ENCODE measurements at places on chromosomes 1 and 21. TPM values are rescaled to one million over a fixed set of nuclear protein-coding genes. Genes with fewer than 3 reads are reported as not detected.

The LEMD1 gene
- total RNA-seq: not detected

The SPTA1 gene
- total RNA-seq: 0.19 TPM

The CTSK gene
- total RNA-seq: 24.2 TPM

The KCNA3 gene
- total RNA-seq: 0.28 TPM

The CFAP107 gene
- total RNA-seq: not detected

The PPIAL4G gene
- not detected for total RNA-seq

The OPTC gene
- not detected for total RNA-seq

The YTHDF2 gene
- total RNA-seq: 42.0 TPM

The SPATA17 gene
- total RNA-seq: 1.1 TPM

The AMY2B gene
- 1.5 TPM for total RNA-seq

The SYCP1 gene
- total RNA-seq: not detected

The NRDC gene
- 121 TPM for total RNA-seq

The RAP1GAP gene
- total RNA-seq: 0.56 TPM

The SLC30A7 gene
- total RNA-seq: 34.7 TPM

The GJA4 gene
- total RNA-seq: 0.58 TPM

The HRNR gene
- not detected for total RNA-seq

The KRTAP12-2 gene
- not detected for total RNA-seq

The FMO5 gene
- 0.19 TPM for total RNA-seq

The OXCT2 gene
- total RNA-seq: 1.7 TPM

The PDZK1IP1 gene
- total RNA-seq: 0.58 TPM

The RXRG gene
- not detected for total RNA-seq

The ANGPTL3 gene
- total RNA-seq: not detected

The CFAP126 gene
- total RNA-seq: not detected

The MANEAL gene
- 0.38 TPM for total RNA-seq

The MARK1 gene
- total RNA-seq: 2.5 TPM

Measured in regular cardiac myocyte (primary cell).